Activated T-cell treated with anti-CD3 and anti-CD28 coated beads, Interleukin-2, amount 50 U/mL, for 48 hours (primary cell): ENCODE measurements at places on chromosomes 1 and 21.

DNA sequence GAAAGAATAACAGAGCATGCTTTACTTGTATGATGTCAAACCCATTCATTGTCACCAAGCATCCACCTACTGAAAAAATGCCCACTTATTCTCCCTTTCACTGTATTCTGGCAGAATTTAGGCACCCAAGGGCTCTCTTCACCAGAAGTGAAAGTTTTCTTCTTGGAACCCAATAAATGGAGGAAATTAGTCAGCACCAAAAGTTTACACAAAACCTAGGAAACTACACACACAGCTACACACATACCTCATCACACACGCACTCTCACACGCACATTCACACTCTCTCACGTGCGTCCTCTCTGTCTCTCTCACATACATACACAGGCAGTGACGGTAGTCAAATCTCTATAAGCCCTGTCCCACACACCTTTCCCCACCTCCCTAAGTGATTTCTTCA is 37.6 kb downstream of the MCOLN2 start:
- DNase-seq = peak; percentile 65

GRCh38 chr1:234902774-234903547 is 225.7 kb downstream of the TOMM20 start:
- DNase-seq = no peak

GRCh38 chr1:53689736-53690326 is 49.1 kb downstream of the GLIS1 start:
- DNase-seq = no peak

DNA sequence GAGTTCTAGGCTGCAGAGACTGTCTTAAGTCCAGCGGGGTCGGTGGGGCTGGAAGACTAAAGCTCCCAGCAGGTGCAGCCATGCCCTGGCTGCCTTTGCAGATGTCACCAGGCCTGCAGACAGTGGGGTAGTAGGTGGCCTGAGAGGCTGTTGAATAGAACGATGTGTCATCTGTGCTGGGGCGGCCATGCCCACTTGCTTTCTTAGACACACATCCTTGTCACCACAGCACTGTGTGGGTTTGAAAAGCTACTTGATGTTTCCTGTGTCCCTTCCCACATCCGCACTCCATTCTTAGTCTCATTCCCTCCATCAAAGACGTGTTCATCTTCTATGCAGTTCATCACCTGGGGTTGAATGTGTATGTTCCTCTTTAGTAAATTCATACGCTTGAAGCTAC is 184.5 kb upstream of the TMEM51 start:
- DNase-seq = peak; percentile 52

DNA sequence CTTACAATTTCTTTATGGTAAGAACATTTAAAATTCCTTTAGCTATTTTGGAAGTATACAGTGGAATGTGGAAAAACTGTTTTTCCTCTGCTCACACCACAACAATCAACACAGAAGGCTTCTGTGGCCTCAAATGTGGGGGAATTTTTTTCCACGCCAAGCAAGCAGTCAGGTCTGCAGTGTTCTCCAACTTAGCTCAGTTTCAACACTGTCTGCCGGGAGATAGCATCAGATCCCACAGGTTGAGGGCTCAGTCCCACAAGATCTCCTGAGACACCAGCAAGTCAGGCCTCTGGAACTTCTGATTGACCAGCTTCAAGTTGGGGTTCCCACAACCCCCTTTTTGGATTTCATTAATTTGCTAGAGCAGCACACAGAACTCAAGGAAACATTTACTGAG is 50.3 kb downstream of the PTBP2 start:
- no peak for DNase-seq

GRCh38 chr1:67686267-67687197 is 1.5 kb downstream of the GADD45A start:
- peak; percentile 74 for DNase-seq
